ENCODE measurements at places on chromosomes 5 and 9. TPM values are rescaled to one million over a fixed set of nuclear protein-coding genes. Genes with fewer than 3 reads are reported as not detected.

OR1J2 gene
- not detected for total RNA-seq

CBY3 gene
- total RNA-seq = not detected

STKLD1 gene
- total RNA-seq = 0.17 TPM

CNTNAP3 gene
- 25.0 TPM for total RNA-seq

SLC34A3 gene
- not detected for total RNA-seq

CER1 gene
- total RNA-seq = not detected

CARTPT gene
- not detected for total RNA-seq

CSF2 gene
- not detected for total RNA-seq

GRIN3A gene
- total RNA-seq = not detected

MAMDC2 gene
- 3.1 TPM for total RNA-seq

ANKRD55 gene
- total RNA-seq = 4.7 TPM

PCDHB14 gene
- total RNA-seq = 7.7 TPM

MYOT gene
- not detected for total RNA-seq

ADAMTS19 gene
- not detected for total RNA-seq

ASS1 gene
- total RNA-seq = 23.7 TPM

C9orf152 gene
- not detected for total RNA-seq

ECSCR gene
- not detected for total RNA-seq

MRPL22 gene
- 29.8 TPM for total RNA-seq

VAV2 gene
- 24.3 TPM for total RNA-seq

MARVELD2 gene
- total RNA-seq = 5.4 TPM

PHYHD1 gene
- total RNA-seq = not detected

LIX1 gene
- total RNA-seq = not detected

ADAM19 gene
- 6.8 TPM for total RNA-seq

IFNA21 gene
- not detected for total RNA-seq

SSBP2 gene
- total RNA-seq = 1.2 TPM

ENTPD2 gene
- total RNA-seq = not detected

TPPP gene
- not detected for total RNA-seq

IL5 gene
- total RNA-seq = not detected

SLC23A1 gene
- 0.06 TPM for total RNA-seq

ISL1 gene
- 1.6 TPM for total RNA-seq

TMOD1 gene
- 25.7 TPM for total RNA-seq

DNAJC21 gene
- total RNA-seq = 17.5 TPM

MSMP gene
- not detected for total RNA-seq

ANKRD20A1 gene
- total RNA-seq = not detected

CYLC2 gene
- not detected for total RNA-seq

QRFP gene
- not detected for total RNA-seq

GFPT2 gene
- 5.2 TPM for total RNA-seq

N4BP3 gene
- total RNA-seq = 1.8 TPM

CCL27 gene
- not detected for total RNA-seq

TMEFF1 gene
- 3.1 TPM for total RNA-seq

FOXD4 gene
- not detected for total RNA-seq

RNF224 gene
- not detected for total RNA-seq

ZFP37 gene
- not detected for total RNA-seq

LRRC19 gene
- not detected for total RNA-seq

FRMD3 gene
- 2.0 TPM for total RNA-seq

PCDHGA10 gene
- total RNA-seq = 0.14 TPM

FGFR4 gene
- total RNA-seq = 110 TPM

NAIF1 gene
- total RNA-seq = 12.3 TPM

HMGXB3 gene
- total RNA-seq = 19.9 TPM
